Stimulated activated CD8-positive, alpha-beta memory T cell treated with anti-CD3 and anti-CD28 coated beads, Interleukin-12 subunit alpha, Interleukin-12 subunit beta, amount 100 ng/mL, for 1 hour (primary cell): ENCODE measurements at places on chromosomes 13 and 19.

DNA sequence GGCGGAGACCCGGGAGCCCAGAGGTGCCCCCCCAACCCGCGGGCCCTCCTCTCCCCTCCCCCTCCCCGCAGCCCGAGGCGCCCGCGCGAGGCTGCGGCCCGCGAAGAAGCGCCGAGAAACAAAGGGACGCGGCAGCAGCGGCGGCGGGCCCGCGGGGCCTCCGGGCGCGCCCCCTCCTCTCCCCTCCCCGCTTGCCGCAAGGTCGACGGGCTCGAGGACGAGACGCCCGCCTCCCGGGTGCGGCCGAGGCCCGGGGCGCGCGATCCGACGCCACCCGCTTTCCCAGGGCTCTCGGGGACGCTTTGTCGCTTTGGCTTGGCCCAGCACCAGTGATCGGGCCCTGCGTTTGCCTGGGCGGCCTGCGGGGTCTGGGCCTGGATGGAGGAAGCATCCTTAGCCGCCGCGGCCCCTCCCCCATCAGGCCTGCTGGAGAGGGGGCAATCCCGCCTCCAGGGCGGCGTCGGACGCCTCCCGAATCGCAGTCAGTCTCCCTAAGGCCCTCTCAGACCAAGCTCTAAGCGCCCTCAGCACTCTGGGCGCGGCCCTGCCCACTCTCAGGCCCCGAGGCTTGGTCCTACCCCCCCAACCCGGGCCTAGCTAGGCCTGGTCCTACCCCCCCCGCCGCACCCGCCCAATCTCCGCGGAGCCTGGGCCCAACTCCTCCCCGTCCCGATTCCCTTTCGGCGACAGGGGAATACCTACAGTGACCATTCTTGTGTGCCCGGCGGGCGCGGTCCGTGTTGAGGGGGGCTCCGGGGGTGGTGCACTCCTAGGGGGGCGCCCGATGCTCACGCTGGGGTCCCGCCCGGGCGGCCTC, 740 bp downstream of the ELAVL3 start:
- DNase-seq = no peak

DNA sequence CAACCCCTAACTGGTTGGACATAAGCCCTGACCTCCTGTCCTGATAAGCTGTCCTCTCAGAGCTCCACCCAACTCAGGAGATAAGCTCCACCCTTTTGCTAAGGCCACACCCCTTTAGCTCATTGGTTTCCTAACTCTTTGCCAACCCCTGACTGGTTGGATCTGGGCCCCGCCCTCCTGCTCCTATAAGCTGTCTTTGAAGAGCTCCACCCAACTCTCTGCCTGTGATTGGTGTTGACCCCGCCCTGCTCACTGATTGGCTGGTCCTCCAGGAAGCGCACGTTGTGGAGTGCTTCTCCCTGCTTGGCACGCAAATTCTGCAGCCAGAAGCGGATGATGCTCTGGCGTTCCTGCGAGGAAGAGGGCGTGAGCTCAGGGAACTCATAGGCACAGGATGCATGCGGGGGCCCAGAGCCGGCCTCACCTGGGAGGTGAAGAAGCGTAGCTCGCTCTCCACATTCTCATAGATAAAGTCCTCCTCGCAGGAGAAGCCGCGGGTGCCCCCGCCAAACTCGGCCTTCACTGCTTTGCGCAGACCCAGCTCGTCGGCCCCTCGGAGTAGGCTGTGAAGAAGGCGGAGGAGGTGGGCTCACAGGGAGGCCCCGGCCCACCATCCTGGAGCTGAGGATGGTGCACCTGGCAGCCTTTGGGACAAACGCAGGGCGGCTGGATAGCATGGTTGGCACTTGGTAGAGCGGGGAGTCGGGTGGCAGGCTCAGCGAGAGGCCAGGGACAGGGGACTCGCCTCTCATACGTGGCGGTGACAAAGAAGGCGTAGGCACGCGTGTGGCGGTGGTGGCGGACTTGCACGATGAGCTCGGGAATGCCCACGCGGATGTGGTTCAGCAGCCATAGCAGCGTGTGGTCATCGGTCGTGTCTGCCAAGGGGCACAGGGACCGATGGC, 1.7 kb downstream of the ANO8 start:
- no peak for DNase-seq

DNA sequence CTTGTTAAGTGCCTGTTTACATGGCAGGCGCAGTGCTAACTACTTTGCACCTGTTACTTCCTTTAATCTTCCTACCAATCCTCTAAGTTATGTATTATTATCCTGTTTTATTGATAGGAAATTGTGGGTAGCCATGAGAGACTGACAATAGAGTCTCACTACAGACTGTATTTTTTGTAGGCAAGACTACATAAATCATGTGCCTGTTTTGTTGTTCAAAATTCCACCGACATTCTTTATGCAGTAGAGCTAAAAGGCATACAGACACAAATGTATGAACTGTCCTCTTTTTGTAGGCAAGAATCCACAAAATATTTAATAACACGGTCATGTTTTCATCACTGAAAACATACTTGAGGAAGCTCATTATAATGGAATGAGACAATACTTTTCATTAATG, 205.5 kb downstream of the NALCN start:
- DNase-seq = no peak

GRCh38 chr19:19381007-19381926, 24.2 kb upstream of the GATAD2A start:
- DNase-seq = no peak

DNA sequence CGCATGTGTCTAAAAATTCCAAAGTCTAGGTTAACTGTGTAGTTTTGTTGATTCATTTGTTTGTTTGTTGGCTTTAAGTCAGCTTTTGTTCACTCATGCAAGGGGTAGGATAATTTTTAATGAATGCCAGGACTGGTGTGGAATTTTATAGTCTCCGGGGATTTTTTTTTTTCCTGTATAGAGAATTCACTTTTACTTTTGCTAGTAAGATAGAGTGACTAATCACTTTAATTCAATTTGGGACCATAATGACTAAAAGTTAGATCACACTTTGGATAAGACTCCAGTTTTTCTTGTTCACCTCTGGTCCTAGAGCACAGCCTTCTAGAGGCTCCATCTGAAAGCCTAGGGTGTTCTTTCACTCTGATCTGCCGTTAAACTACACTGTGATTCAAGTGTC, 1690.0 kb downstream of the PCDH9 start:
- no peak for DNase-seq

DNA sequence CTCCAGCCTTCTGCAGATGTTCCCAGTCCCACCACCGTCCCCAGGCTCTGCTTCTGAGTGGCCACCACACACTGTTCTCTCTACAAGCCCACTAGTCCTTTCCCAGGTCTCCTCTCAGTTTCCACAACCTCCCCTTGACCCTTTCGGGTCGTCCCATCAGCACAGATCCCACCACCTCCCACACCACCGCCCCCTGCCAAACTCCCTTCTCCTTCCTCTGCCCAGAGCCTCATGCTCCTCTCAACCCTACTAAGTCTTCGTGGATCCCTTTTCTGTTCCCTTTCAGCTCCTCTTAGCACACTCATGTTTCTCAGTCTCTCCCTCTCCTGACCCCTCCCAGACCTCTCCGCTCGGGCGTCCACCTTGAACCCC, 1.9 kb downstream of the NAPA start:
- DNase-seq = no peak

GRCh38 chr13:62185631-62186255, 770.1 kb upstream of the PCDH20 start:
- DNase-seq = no peak

GRCh38 chr19:18304208-18304457, 18.7 kb downstream of the LSM4 start:
- DNase-seq = no peak

DNA sequence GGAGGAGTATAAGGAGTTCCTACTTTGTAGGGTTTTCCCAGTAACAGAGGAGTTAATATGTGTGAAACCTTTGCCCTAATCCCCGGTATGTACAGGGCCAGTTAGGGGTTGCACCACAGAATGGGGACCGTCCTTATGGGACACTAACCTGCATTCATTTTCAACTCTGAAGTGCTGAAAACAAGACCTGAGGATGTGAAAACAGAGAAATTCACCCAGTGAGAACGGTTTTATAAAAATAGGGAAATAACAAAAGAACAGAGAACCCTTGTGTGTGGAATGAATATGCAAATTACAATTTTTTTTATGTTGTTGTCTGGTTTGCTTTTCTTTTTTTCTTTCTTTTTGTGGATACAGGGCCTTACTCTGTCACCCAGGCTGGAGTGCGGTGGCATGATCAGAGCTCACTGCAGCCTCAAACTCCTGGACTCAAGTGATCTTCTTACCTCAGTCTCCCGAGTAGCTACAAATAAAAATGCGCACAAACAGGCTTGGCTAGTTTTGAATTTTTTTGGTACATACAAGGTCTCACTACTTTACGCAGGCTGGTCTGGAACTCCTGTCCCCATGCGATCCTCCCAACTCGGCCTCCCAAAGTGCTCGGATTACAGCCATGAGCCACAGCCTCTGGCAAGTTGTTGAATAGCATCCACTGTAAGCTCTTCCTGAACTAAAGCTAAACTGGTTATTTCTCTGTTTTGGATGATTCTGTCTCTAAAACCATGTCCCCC, 10.6 kb downstream of the CLC start:
- no peak for DNase-seq

GRCh38 chr13:36858290-36858689, 39.3 kb downstream of the RFXAP start:
- no peak for DNase-seq

- no peak for DNase-seq
These were observed 27.3 kb downstream of the ZNF430 start for GRCh38 chr19:21047716-21048115.

GRCh38 chr19:28426110-28426729, 786.7 kb downstream of the UQCRFS1 start:
- DNase-seq = no peak

DNA sequence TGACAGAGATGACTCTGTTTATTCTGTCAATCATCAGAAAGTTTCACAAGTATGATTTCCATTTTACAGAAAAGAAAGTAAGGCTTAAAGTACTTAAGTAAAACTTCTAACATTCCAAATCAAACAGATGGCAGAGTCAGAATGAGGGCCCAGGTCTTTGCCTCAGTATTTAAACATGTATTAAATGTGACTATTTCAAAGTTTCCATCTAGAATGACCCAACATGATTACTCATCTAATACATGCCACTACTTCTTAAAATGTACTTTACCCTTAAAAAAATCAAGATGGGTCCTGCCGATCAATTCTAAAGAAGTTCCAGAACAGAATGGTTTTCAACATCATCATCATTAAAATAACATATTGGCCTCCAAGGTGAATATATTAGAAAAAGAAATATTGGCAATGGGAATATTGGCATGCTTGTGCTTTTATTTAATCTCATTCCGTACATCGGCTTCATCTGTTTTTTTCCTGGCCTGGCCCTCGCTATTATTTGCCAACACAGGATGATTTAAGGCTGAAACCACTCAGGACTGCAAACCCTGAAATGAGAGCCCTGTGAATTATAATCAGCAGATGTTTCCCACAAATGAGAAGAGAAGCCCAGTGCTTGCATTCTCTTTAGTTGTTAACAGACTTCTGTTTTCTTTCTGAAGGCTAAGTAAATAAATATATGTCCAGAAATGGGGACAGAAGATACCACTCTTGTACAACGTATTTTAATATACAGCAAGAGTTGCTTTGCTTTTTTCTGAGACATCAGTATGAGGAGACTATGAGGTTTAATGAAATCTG, 340.0 kb downstream of the DNAJC15 start:
- DNase-seq = no peak

GRCh38 chr19:28514166-28514565, 698.8 kb downstream of the UQCRFS1 start:
- DNase-seq = no peak

GRCh38 chr13:110779022-110779421, 65.5 kb downstream of the ING1 start:
- no peak for DNase-seq

- DNase-seq = no peak
These were observed 44.5 kb downstream of the ACTN4 start for GRCh38 chr19:38691938-38692457.

GRCh38 chr19:18794029-18794313, 2.9 kb upstream of the COMP start:
- DNase-seq = no peak

DNA sequence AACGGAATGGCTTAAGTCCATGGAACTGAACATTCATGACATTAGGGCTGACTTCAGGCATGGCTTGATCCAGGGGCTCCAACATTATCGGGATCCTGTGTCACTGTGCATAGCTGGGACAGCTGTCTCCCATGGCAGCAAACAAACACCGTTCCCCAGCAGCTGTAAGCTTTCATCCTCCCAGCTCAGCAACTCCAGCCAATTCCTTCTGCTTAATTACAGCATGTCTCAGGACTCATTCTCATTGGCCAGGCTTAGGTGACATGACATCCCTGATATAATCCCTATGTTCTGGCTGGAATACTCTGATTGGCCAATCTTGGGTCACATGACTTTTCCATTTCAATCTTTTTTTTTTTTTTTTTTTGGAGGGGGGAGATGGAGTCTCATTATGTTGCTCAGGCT, 10.9 kb upstream of the TLE5 start:
- DNase-seq = no peak

GRCh38 chr13:114031631-114032030, 57.8 kb upstream of the C13orf46 start:
- DNase-seq = no peak

DNA sequence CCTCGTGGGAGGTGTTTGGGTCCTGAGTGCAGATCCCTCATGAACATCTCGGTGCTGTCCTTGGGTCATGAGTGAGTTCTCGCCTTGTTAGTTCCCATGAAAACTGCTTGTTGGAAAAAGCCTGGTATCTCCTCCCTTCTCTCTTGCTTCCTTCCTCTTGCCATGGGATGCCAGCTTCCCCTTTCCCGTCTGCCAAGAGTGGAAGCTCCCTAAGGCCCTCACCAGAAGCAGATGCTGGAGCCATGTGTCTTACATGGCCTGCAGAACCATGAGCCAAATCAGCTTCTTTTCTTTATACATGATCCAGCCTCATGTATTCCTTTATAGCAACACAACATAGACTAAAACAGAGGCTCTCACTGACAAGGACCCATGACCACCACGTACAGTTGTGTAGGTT, 8.2 kb downstream of the ADGRE2 start:
- no peak for DNase-seq

GRCh38 chr13:112791663-112792440, 102.0 kb downstream of the ATP11A start:
- no peak for DNase-seq

DNA sequence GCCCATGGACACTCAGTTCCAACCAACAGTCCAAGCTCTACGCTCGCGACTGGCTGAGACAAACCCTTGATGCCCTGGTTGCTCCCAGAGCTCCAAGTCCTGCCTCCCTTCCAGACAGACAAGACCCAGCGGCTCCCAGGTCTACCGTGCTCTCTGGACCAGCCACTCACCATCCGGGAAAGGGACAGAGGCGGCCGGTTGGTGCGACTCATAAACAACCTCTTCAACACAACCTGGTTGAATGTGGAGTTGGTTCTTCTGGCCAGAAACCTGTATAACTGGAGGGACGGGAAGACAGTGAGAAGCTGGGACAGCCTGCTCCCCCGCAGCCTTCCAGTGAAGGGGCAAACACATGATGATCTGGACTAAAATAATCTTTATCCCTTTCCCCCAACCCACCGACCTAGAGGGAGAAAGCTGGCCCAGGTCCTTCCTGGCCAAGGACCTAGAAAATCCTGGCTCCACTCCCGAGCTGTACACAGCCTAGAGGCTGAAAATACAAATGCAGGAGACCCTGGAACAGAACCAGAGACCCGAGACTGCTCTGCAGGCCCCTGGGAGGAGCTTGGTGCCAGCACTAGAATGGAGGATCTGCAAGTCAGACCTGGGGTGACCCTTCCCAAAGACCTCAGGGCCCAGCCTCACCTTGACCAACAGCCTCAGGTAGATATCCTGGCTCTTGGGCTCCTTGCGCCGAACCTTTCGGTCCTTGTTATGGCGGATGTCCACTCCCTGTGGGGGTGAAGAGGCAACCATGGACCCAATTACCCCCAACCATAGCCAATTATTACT, 1.6 kb downstream of the RPL18 start:
- no peak for DNase-seq
